Germinal center (tissue), 1 donor: ENCODE measurements at places on chromosomes 1 and 21.

DNA sequence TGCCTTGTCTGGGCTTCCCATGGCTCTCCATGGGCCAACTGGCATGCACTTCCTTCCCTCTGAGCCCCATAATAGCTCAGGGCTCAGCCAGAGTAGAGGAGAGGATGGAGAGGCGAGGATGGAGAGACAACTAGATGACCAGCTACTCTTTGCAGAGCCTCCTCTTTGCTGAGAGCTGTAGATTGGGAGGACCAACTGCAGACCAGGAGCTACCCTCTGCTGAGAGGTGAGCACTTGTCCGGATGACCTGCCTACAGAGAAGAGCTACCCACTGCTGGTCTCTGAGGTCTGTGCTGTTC is 58.0 kb upstream of the ETV3 start:
- no peak for DNase-seq

GRCh38 chr1:54854381-54855020 is 32.5 kb downstream of the DHCR24 start:
- no peak for DNase-seq

- DNase-seq = no peak
Measured at GRCh38 chr1:182071924-182072323, 10.4 kb upstream of the ZNF648 start.

- DNase-seq = no peak
Measured at GRCh38 chr1:167052389-167052788, 37.8 kb downstream of the GPA33 start.

- DNase-seq = no peak
Measured at GRCh38 chr1:200183637-200184036, 156.1 kb downstream of the NR5A2 start.

DNA sequence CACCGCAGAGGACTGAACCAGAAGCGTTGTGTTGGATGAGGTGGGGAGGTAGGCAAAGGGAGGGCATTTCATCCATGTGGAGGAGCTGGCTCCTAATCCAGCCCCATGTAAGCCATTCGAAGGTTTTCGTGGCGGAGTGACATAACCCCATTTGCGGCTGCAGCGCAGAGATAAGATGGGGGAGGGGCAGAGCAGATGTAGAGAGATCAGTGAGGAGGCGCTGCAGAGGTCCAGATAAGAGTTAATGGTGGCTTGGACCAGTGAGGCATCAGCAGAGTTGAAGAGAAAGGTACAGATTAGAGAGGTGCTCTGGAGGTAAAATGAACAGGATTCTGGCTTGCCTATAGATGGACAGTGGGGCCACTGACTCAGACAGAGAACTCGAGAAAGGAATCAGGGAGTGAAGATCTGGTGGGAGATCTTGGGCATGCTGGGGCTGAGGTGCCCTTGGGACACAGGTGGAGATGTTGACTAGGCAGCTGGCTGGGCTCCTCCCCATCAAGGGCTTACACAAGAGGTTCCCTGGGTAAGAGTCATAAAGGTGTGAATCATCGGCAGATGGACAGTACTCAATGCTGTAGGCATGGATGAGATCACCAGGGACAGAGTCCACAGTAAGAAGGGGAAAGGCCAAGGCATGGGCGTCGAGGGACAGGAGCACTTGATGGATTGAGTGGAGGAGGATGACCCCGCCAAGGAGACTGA is 7.8 kb upstream of the PTPRF start:
- DNase-seq = no peak

- DNase-seq = no peak
Measured at GRCh38 chr1:33342041-33342723, 21.3 kb upstream of the A3GALT2 start.

DNA sequence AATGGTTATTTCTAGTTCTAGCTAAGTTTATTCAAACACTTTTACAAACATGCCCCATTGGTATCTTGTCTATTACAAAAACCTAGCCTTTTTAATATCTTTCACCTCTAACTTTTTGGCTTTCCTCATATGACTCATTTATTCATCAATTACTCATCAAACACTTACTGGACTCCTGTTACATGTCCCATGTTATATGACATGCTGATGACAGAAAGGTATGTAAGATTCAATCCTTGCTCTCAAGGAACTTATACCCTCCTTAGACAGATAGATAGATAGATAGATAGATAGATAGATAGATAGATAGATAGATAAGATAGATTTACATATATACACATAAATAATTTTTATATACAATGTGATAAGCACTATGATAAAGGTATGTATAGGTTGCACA is 33.9 kb upstream of the INSL5 start:
- no peak for DNase-seq
